ENCODE measurements at places on chromosomes 2 and 18.
A peak's percentile ranks its signal among the peaks of the same experiment; 100 is the strongest.

DNA sequence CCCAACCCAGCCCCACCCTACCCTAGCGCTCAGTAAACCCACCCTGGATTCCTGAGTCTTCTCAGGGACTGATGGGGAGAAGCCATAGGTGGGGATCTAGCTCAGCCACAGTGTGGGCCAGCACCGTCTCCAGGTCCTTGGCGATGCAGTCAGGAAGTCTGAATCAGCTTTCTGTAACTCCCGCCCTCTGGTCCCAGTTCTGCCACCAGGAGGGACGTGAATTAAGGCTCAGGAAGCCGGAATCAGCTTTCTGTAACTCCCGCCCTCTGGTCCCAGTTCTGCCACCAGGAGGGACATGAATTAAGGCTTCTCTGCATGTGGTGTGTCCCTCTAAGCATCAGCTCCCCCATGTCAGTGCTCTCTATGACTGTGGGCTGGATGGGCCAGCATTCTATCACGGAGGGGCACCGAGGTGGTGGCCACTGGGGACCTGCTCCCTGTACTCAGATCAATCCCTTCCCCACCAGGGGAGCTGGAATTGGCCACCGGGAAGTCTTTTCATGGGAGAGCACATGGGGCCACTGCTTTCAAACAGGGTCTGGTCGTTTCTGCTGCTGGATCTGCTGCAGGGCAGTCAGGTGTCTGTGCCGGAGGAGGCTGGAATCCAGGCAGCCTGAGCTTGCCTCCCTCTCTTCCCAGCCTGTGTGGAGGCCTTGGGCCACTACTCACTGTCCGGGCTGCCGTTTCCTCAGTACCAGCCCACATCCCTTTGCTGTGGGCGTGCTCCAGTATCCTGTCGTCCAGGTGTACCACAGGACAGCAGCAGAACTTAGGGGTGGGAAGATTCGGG lies 24.7 kb downstream of the ASB18 start:
- DNase-seq: no peak

DNA sequence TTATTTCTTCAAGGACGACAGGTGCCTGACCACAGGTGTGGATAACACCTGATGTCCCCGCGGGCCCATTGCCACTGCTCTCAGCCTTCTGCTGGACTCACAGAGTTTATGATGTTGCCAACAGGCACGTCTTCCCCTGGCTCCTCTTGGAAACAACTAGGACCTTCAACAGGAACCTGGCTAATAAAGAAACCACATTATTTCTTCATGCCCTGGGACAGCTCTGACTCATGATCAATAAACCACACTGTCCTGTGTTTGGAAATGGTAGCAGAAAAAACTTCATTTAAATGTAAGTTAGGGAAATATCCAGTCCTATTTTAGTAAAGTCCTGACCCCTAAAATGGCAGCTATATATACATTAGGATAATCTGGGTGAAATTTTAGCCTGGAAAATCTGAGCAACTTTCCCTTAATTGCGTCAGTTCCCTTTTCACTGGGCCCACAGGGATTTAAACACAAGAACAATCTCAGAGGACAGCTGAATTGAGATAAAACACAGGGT lies 158.9 kb downstream of the VAPA start:
- no peak for DNase-seq

DNA sequence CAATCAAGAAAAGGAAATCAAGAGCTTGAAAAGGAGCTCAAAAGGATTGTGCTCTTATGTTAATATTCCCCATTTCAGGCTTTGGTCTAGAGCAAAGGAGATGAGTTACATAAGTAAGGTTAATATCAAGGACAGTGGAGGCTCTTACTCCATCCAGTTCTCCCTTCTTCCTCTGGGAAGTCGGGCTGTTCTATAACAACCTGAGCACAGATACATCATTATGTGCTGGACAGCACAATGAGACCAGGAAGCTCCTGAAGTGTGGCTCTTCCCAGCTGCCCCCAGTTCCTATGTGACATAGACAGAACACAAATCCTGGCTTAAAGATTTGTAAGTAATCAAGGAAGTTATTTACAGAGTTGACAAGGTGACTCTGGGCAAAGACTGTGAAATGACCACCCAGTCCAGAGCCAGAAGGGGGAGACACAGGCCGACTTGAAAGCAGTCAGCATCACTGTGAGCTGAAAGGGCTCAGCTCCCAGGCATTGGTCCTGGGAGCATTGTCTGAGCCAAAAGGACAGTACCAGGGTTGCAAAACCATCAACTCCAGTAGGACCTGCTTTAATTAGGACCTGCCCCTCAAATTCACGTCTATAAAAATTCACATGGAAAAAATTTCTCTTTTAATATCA lies 917.6 kb upstream of the ACVR2A start:
- no peak for DNase-seq

- no peak for DNase-seq
These were observed 99.5 kb upstream of the RNF152 start for GRCh38 chr18:61992285-61992684.

DNA sequence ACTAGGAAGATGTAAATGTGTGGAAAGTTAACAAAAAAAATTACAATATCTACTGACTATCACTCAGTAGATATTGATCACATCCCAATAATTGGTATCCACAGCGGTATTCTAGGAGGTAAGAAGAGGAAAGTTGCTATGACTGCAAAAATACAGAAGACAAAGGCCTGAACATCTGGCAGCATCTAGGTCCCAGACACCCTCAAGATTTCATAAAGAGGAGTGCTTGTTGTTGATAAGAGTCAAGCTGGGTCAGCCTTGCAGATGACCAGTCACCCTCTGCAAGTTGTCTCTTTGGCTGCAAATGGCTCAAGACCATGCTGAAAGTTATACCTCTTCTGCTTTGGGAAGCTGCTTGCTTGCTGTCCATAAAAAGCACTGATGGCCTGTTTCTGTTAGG lies 228.4 kb upstream of the FBXO11 start:
- no peak for DNase-seq

DNA sequence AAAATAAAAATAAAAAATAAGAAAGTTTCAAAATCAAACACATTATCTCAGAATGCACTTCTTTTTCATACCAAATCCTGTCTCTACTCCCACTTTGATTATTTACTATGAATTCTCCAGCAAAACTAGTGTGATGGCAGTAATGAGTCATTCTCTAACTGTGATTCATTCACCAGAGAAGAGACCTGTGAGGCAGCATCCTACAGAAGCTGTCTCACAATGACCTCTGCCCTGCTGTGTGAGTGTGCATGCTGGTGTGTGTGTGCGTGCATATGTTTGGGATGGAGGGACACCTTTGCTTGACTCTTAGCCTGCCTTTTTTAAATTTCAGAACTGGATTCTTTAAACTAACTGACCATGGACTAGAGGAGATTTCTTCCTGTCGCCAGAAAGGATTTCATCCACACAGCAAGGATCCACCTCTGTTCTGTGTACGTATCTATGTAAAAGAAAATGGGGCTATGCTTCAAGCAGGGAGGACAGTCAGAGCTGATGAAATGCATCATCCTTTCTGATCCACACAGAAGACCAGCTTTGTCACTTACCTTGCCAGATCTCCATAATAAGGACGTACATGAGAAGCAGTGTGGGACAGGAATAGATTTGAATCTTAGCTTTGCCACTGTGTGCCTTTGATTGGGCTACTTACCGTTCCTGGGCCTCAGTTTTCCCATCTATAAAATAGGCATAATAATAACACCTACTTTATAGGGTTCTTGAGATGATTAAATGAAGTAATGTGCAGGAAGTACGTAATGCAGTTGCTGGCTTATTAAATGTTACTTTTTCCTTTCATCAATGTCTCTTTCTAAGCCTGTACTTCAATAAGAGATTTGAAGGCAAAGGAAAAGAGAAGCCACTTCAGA lies 31.2 kb downstream of the STAMBP start:
- peak; percentile 26 for DNase-seq

DNA sequence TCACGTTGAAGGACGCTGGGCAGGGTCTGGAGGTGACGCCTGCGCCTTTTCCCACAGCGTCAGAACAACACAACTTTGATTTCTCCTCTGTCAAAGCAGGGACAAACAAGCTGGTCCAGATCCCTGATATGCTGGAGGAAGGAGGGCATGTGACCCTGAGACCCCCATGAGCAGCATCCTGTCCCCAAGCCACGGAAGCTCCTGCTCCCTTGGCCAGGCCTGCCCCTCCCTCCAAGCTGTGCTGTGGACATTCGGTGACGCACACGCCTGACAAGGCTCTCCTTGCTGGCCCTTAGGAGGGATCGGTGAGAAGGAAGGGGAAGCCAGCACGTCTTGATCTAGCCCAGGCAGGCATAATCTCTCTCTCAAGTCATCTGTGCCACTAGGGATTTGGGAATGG lies 11.3 kb downstream of the MLPH start:
- DNase-seq: no peak

DNA sequence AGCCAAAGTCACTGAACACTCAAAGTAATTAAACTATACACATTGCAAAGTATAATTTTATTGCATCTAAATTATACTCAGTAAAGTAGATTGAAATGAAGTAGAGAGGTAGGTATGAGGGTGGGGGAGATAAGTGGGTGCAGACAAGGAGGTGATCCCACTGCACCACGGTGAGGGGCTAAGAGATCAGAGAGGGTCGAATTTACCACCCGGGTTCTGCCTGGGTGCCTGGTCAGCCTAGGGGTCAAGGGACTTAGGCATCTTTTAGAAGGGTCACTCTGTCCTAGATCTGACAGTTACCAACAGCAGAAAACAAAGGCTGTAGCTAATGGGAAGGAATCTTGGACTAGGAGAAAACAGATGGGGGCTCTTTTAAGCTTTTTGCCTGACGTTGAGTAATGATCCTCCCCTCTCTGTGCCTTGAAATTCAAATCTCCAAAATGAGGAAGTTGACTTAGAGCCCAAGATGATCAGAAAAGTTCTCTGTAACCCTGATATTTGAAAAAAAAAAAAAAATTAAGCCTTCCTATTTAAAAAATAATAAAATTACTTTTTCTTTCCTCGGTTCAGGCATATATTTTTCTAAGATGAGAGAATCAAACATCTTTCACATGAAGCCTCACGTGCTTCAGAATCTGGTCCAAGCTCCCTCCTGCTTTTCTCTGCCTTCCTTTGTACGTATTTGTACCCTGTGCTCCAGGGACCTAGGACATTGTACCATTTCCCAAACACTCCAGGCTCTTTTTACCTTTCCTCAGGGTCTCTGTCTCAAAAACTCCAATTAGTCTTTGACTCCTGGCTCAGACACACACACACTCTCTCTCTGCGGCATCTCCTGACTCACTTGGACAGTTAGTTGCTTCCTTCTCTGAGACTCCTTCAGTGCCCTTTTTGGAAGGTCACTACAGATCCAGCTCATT lies 353.9 kb downstream of the CYRIA start:
- no peak for DNase-seq

DNA sequence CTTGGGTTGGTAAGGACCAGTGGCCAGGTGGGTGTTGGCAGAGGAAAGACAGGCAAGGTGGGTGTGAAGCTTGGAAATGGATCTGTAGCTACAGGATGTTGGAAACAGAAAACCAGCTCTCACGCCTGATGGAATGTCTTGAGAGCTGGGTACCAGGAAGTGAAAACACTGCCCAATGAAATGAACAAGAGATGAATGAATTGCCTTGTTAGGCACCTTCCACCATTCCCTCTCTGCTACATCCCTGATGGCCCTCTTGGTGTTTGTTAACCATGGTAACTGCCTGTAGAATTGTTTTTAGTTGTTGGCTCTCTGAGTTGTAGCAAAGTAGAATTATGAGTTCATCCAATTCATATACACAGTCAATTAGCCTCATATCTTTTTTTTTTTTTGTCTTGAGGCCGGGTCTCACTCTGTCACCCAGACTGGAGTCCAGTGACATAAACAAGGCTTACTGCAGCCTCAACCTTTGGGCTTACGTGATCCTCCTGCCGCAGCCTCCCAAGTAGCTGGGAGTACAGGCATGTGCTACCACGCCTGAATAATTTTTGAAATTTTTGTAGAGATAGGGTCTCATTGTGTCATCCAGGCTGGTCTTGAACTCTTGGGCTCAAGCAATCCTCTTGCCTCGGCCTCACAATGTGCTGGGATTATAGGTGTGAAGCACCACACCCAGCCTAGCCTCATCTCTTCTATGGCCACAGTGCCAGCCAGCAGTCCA lies 9.5 kb downstream of the KCMF1 start:
- DNase-seq: no peak

DNA sequence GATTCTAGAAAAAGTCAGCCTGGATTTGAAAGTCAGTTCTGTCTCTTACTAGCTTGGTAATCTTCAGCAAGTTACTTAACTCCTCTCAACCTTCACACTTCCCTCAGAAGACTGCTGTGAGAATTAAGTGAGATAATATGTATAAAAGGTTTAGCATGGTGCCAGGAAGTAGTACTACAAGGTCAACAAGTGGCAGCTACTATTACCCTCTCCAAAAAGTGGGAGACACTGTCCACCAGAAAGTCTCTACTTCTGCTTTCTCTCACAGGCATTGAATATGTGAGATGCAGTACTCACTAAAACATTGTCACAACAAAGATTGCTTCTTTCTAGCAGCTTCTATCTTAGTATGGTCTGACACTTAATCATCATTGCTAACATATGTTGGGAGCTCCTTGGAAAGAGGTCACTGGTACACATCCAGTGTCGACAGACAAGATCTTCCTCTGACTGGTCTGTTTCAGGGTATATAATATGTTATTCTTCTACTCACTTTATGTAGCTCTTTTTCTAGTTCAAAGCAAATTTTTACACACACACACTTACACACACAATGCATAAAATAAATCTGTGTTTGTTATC lies 47.9 kb downstream of the DOCK10 start:
- no peak for DNase-seq

DNA sequence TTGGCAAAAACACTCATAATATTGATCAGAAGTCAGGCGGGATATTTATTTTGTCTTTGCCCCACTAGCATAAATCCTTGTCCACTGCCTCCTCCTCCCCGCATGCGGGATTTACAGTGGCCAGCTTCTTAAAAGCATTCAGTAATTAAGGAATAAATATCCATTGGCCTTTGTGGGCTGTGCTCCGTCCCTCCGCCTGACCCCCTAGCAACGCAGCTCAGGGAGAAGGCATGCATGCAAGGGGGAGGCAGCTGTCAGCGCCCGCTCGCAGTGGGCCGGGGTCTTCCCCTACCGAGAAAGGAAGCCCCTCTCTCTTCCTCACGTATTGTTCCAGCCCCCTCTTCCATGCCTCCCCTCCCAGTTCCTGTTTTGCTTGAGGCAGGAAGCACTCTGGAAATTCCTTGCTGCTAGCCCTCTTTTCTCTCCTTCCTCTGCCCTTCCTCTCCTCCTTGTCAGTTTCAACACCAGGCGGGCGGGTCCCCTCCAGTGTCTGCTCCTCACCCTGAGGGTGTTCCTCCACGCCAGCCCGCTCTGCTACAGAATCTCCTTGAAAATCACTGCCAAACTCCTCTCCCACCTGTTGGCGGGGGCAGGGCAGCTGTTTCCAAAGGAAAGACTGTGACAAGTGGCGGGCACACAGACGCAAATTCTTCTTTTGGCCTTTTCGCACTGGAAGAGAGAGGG lies 60.1 kb downstream of the GBX2 start:
- DNase-seq: no peak

- no peak for DNase-seq
These were observed 87.7 kb upstream of the HAAO start for GRCh38 chr2:42879913-42880737.

All from stimulated activated naive CD8-positive, alpha-beta T cell treated with anti-CD3 and anti-CD28 coated beads, Interleukin-15, amount 100 ng/mL, for 72 hours (primary cell).